ENCODE measurements at places on chromosomes 12 and 14.

- no peak for DNase-seq
Observed at GRCh38 chr12:20450591-20451180, 82.3 kb downstream of the PDE3A start.

DNA sequence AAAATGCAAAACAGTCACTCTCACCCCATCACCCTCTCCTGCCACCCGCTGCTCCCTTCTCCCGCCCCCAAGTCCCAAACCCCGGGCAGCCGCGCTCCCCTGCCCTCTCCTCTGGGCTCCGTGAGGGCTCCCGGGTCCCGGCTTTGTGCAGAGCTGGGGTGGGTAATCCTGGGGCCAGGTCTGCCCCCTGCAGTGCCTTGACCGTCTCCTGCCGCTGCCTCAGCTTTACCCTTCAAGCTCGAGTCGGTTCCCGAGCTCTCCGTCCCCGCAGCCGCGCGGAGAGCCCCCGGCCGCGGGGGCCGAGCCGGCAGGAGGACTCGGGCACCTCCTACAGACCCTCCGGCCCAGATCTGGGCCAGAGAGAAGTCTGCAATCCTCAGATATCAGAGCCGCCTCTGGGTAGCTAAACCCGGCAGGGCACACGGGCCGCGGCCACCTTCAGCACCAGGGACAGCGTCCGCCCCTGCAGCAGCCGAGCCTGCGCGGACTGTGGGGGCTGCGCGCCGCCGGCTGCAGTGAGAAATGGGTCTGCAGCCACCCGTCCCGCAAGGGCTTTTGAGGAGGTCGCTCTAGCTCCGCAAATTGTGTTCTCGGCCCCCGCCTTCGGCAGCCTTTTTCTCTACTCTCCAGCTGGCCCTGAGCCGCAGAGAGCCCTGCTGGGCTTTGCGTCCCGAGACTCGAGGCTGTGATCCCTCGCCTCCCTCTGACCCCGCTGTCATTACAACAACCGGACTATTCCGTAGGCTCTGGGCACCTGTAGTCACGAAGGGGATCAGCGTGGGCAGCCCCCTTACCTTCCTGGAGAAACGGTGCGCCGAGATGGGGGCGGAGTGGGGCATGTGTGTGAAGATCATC, 1.2 kb downstream of the PRMT8 start:
- no peak for DNase-seq

DNA sequence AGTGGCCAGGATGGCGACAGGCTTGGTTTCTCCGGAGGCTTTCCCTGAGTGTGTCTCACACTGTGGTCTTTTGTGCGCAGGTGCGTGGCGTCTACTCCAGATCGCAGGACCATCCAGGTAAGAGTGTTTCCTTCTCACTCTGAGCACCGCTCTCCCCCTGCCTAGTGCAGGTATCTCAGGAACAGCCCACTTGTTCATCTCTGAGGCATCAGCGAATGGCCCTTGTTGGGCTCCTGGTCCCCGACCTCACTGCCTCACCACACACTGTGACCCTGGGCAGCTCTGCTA, 781 bp downstream of the ADGRD1 start:
- DNase-seq = no peak

GRCh38 chr14:74302152-74302628, 544 bp downstream of the ABCD4 start:
- no peak for DNase-seq

- no peak for DNase-seq
Observed at GRCh38 chr12:64521833-64522232, 69.9 kb downstream of the TBK1 start.

GRCh38 chr14:21268617-21269251, 508 bp downstream of the HNRNPC start:
- no peak for DNase-seq

DNA sequence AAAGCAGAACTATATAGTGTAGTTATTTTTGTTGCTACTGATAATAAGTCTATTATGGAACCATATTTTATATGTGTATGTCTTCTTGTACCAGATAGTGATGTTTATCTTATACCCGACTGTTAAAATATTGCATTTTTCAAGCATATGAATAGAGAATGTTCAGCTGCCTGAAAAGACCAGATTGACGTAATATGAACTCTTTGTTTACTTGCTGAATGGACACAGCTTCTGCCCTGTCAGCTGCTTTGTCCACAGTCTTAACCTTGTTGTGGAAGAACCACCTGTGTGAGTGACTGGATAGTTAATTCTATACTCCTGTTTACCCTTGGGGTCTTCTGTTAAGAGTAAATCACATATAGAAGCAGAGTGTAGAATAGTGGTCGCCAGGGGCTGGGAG, 109.3 kb downstream of the LGR5 start:
- DNase-seq = no peak

DNA sequence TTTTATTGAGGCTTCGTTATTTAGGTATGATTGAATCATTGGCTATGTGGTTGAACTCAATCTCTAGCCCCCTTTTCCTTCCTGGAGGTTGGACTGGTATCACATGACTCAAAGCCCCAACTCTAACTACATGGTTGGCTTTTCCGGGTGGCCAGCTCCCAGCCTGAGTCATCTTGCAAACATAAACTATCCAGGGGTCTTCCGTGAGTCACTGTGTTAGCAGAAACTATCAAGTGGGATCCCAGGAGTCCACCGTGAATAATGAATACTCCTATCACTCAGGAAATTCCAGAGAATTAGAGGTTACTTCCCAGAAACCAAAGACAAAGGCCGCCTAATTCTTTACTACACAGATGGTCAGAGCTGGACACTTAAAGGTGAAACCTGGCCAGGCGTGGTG, 19.7 kb upstream of the PLEKHD1 start:
- DNase-seq = no peak

- no peak for DNase-seq
Observed at GRCh38 chr12:62817556-62818271, 117.2 kb downstream of the PPM1H start.

DNA sequence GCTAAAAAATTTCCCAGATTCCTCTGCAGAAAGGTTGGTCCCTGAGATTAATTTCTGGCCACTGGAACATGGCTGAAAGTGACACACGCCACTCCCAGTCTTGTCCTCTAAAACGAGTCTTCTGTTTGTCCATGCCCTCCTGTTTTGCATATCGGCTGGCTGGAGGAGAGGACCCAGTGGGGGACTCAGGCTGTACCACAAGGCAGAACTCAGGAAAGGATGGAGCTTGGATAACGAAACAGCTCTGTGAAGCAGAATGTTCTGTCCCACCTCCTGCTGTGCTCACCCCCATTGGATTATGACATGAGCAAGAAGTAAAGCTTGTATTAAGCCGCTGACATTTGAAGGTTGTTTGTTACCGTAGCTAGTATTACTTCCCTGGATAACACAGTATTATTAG, 856.2 kb downstream of the BCL11B start:
- no peak for DNase-seq

- no peak for DNase-seq
Observed at GRCh38 chr12:4649358-4649661, 396 bp downstream of the NDUFA9 start.

GRCh38 chr12:116421785-116422538, 137.2 kb upstream of the MAP1LC3B2 start:
- DNase-seq = no peak

- DNase-seq = no peak
Observed at GRCh38 chr14:76015668-76016067, 30.1 kb downstream of the IFT43 start.

DNA sequence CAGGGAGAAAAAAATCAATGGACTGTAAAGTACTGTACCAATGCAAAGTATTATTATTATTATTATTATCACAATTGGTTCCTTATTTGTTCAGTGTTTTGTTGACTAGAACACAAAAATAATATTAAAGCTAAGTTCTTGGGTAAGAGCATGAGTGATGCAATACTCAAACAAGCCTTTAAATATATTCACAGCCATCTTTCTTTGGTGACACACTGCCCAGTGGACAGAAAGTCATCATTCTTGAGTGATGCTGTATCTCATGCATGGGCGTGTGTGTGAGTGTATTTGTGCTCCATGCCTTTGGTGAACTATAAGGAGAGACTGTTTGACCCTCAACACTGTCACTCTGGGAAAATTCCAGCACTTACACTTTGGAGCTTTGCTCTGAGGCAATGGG, 93.6 kb downstream of the KCNK10 start:
- no peak for DNase-seq

DNA sequence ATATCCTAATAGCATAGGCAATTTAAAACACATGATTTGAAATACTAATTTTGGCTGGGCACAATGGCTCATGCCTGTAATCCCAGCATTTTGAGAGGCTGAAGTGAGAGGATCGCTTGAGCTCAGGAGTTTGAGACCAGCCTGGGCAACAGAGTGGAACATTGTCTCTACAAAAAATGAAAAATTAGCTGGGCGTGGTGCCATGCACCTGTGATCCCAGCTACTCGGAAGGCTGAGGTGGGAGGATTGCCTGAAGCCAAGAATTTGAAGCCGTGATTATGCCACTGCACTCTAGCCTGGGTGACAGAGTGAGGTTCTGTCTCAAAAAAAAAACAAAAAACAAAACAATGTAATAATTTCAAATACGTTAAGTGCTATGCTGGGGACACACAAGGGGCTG, 83.3 kb downstream of the SSPN start:
- no peak for DNase-seq

- no peak for DNase-seq
Observed at GRCh38 chr12:166425-167075, 47.4 kb downstream of the SLC6A12 start.

DNA sequence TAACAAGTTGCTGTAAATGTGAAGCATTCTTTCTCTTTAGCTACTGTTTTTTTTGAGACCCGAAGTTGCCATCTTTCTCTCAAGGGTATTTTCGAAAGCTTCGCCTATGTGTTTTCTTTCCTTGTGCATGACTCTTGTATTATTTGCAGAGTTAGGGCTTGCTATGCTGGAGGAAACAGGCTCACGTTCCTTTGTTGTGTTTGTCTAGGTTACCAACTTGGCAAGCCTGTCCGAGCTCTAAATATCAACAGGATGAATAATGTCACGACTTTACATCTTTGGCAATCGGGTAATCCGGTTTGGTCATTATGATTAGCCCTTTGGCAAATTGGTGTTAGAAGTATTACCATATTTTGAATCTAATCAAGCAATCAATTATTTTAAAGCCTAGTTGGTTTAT, 15.9 kb upstream of the ATP6V0A2 start:
- DNase-seq = no peak

DNA sequence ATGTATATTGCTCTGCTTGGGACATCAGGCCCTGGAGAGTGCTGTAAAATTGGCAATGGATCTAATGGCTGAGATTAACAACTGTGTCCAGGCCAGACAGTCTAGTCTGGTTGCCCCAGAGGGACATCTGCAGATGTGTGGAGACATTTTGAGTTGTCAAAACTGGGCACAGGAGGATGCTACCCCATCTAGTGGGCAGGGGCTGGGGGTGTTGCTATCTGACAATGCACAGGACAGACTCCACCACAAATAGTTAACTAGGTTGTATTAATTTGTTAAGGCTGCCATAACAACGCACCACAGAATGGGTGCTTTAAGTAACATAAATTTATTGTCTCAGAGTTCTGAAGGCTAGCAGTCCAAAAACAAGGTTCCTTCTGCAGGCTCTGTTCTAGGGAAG, 302.5 kb upstream of the AMIGO2 start:
- DNase-seq = no peak

DNA sequence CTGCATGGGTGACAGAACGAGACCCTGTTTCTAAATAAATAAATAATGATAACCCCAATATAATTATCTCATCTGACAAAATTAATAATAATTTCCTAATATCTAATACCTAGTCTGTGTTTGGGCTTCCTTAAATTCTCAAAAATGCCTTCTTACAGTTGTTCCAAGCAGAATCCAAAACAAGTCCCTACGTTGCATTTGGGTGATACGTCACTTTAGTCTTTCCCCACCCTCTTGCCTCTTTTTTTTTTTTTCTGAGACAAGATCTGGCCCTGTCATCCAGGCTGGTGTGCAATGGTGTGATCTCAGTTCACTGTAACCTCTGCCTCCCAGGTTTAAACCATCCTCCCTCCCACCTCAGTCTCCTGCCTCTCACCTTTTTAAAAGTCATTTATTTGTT, 26.7 kb downstream of the VEZT start:
- no peak for DNase-seq

DNA sequence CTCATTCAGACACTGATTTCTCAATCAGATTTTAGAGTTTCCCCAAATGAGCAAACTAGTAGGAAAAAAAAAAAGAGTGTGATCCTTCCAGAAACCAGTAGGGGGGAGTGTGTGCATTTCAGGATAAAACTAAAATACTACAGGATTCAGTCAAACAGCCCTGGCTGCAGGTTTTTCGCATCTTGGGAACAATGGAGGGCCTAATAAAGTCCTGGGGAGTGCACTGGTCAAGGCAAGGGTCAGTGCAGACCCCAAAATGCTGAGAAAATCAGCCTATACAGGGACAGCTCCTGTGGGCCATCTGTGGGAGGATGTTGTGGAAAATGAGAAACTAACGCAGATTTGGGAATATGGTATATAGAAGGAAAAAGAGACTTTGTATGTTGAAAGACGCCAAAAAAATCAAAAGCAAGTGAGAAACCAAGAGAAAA, 22.2 kb upstream of the ABCD4 start:
- no peak for DNase-seq

DNA sequence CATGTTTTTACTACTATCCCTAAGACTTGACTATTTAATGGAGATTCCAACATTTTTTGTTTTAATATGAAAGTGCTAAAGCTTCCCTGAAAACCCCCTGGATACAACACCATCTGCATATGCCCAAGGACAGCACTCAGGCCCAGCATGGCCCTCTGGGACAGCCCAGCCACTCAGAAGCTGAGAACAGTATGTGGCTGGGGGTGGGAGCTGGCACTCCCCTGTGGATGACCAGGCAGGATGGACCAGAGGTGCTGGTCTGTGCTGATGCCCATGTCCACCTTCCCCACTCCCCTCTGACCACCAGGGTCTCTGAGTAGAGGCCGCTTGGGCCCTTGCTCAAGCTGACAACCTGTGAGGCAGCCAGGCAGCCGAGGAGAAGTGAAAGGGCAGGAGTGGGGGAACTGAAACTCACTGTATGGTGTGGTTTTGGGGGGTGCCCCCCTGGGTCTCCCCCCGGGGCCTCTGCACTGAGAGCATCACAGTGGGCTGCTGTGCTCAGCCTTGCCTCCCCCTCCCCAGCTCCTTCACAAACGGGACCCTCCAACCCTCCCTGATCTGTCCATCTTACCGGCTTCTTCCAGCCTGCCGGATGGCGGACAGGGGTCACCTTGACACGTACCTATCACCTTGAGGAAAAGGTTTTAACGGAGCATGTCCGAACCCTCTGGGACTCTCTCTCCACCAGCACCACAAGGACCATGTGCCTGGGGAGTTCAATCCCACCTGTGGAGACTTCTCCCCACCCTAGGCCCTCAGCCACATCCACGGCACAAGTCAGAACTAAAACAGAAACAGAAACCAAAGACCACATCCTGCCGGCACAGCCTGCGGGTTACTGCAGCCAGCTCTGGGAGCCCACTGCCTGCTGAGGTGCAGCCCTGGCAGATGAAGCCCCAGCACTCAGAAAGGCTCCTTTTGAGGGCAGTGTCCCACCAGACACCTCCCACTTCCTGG, at the start of gene TMEM229B:
Gene TMEM229B (minus strand): TSS at position 785 of the 957 bp plus-strand sequence. CDS start 14,798 bp downstream, outside the sequence.
- peak; percentile 15 for DNase-seq

DNA sequence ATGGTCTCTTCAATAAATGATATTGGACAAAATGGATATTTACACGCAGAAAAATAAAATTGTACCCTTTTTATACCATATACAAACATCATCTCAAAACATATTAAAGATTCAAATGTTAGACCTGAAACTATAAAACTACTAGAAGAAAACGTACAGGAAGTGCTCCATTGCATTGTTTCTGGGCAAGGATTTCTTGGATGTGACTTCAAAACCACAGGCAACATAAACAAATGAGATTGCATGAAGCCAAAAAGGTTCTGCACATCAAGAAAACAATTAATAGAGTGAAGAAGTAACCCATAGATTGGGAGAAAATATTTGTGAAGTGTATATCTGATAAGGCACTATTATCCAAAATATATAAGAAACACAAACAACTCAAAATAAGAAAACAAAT, 812.4 kb downstream of the NRXN3 start:
- DNase-seq = no peak

GRCh38 chr12:55927588-55928502, at the start of gene PYM1:
TSS of gene PYM1 (minus strand) at chr12:55927894. CDS start at chr12:55927761, 133 bp downstream.
- DNase-seq = peak; percentile 65

Data from nucleus accumbens (tissue), 56 donors.